ENCODE measurements at places on chromosomes 7 and 10. TPM values are rescaled to one million over a fixed set of nuclear protein-coding genes. Genes with fewer than 3 reads are reported as not detected.
A peak's percentile ranks its signal among the peaks of the same experiment; 100 is the strongest.

DNA sequence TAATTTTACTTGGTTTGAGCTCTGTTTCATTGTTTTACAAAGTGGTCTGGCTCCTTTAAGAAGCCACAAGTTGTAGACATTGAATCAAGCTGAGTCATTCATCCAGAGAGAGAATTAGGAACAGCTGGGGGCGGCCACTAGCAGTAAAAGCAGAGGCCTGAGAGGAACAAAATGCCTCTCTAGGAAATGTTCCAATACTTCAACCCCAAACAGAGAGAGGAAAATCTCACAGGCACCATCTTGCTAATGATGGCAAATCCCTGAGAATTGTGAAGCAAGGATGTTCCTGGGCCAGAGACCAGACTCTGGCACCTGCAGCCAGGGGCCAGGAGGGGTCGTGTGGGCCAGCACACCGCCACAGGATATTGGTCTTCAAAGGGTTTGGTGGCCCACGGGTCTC lies 26.5 kb upstream of the TRIL start:
- peak; percentile 19 for DNase-seq

DNA sequence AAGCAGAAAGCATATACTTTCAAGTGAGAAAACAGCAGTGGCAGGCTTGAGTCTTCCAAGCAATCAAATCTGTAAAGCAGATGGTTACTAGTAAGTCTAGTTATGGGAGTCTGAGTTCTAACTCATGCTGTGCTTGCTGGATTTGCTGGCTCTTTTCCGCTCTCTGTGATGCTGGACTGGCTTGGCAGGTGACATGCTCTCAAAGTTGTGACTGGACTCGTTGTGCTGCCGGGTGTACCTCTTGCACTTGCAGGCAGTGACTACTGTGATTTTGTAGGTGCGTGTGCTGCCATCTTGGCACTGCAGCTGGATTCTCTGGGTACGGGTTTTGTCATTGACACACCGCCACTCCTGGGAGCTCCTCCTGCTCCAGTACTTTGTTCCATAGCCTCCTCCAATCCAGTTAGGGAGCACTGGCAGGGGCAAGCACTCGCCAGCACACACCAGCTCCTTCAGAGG lies 3.1 kb downstream of the SOSTDC1 start:
- DNase-seq = no peak

- no peak for DNase-seq
These were observed 27.3 kb downstream of the PLXDC2 start for GRCh38 chr10:19843487-19843886.

DNA sequence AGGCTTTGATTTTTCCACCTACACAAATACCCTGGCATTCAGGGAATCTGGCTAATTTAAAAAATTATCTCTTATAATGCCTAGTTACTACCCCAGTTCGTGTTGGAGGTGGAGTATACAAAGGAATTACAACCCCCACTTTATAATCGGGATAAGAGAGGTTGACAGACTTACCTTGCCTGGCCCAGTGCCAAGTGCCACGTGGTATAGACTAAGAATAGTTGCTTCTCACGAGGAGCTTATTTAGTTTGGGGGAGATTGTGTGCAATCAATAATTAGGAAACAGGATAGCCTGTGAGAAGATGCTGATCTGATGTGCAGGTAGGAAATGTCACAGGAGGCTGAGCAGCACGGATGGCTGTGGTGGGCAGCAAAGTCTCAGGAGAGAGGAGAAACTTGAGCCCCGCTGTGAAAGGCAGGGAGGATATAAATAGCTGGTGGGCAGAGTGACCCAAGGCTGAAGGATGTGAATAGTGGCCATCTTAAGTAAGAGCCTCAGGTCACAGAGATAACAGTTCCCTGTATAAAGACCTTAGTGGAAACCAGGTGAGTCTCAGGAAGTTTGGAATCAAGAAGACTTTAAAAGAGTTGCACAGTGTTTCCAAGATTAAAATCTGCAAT lies 11.3 kb upstream of the ATXN7L1 start:
- DNase-seq = no peak

DNA sequence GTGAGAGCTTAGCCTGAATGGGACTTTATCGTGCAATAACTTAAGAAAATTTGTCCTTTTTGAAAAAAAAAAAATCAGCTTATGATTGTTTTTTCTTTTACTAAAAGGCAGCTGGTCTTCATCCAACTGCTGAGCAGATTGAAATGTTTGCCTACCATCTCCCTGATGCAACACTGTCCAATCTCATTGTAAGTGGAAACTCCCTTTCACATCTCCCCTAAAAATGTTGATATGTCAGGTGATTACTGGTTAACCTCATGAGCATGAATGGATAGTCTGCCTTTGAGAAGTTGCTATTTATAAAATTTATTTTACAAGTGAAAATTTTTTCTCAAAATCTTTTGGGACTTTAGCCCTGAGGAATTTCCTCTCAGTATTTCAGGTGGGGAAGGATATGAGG lies 17.8 kb upstream of the HKDC1 start:
- DNase-seq = no peak

DNA sequence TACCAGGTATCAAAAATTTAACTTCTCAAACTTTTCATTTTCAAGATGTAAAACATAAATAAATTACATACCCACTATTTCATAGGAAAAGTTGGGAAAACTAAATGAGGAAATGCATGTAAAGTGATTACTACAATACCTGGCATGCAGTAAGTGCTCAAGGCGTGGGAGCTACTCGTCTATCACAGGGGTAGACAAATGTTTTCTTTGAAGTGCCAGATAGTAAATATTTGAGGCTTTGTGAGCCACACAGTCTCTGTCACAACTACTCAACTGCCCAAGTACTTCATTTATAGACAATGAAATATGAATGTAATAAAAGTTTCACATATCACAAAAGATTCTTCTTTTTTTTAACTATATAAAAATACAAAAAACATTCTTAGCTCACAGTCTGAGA lies 96.4 kb upstream of the PCGF5 start:
- no peak for DNase-seq

DNA sequence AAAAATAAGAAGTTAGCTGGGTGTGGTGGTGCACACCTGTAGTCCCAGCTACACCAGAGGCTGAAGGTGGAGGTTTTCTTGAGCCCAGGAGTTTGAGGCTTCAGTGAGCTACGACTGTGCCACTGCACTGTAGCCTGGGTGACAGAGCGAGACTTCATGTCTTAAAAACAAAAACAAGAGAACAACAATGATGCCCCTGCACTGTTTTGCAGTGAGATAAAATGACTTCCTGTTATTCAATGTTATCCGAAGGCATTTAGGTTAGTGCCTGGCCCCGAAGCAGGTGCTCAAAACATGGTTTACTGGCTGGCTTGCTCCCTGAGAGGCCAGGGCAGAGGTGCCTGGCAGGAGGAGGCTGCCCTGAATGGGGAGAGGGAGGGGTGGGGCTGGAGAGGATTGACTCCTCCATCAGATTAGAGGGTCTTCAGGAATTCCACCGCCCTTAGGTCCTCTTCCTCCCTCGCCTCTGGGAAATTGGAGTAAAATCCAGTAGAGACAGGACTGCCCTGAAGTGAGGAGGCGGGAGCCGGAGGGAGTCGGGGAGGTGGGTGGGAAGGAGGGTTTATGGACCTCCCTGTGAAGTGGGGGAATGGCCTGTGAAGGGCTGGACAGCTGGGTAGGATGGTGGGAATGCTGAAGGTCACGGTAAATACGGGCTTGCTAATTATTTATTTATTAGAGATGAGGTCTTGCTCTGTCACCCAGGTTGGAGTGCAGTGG lies 6.8 kb upstream of the CLDN4 start:
- DNase-seq = no peak

DNA sequence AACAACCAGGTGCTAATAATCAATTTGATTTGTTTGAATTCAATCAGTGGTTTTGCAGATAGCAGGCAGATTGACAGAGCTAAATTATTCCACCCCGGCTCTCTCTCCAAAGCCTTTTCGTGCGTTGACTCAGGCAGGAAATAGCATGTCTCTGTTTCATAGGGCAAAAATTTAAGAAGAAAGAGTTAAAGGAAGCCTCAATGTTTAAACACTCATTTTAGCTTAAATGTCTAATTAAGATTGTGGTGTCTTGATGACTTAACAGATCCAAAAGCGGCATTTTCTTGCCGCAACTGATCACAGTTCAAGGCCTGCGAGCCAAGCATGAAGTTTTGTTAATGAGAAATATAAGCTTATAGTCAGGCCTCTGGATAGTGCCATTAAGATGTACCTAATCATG lies 1051.1 kb upstream of the AUTS2 start:
- no peak for DNase-seq

DNA sequence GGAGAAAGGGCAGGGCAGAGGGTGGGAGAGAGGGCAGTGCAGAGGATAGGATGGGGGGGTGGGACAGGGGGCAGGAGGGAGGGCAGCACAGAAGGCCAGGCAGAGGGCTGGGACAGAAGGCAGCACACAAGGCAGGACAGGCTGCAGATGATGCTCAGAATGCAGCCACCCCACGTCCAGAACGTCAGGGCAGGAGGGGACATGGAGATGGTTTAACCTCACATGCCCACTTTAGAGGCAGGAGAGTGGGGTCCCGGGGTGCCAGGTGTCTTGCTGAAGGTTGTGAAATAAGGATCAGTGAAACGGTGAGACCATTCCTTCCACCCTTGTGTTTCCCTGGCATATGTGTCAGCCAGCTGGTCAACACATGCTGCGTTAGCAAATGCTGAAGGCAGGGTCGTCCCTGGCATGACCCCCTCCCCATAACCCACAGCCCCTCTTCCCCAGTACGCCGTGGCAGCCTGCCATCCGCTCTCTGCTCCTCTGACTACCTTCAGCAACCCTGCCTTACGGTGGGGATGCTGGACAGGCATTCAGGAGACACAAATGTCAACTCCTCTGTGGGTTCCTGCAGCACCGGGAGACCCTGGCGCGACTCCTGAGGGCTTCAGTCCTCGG lies 592.1 kb downstream of the DNAJB6 start:
- DNase-seq = no peak

DNA sequence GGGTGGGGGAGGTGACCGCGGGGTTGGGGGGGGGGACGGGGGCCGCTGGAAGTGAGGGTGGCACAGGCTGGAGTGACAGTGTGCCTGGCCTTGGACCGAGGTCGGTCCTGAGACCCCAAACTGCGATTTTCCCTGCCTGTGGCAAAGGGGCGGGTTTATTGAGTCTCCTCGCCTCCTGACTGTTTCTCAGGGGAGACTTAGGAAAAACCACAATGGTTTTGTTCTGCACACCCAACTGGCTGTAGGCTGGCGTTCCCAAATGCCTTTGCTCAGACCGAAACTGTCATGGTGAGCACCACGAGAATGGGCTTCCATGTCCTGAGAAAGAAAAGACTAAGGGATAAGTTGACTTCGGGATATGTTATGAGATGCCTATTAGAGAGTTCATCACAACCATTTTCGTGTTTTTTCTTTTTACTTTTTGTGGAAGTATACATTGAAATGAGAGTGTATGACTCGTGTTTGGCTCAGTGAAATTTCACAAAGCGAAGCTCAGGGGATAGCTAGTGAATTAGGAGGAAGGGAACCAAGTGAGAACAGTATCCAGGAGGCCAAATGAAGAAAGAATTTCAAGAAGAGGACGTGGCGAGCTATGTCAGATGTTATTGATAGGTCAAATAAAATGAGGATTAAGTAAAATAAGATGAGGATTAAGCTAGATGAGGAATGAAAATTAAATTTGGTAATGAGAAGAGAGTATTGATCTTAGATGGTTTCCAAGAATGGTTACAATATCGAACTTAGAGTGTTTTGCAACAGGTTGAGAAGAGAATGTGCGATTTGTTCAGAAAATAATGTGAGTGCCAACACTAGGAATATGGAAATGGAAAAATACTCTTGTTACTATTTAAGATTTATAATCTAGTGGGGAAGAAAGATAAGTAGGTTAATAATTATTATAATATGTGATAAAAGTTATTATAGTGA lies 918 bp downstream of the NET1 start:
- peak; percentile 5 for DNase-seq

DNA sequence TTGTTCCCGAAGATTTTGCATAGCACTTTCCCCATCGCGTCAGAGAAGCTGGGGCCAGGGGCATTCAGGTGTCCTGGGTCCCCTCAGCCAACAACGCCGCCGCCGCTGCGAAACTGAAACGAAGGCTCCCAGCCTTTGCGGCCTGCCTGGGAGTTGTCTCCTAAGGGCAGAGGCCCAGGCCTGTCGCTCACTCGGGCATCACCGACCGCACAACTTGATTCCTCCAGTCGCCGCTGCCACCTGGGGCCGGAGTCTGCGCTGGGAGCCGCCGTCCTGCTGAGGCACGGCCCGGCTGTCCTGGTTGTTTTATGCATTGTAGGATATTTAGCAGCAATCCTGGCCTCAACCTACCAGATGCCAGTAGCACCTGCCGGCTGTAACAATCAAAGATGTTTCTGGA lies 22.0 kb downstream of the ZSCAN25 start:
- no peak for DNase-seq

- no peak for DNase-seq
These were observed 6.8 kb upstream of the ANKRD22 start for GRCh38 chr10:88858491-88858890.

- DNase-seq = no peak
These were observed 120.3 kb downstream of the ANLN start for GRCh38 chr7:36509962-36510361.

DNA sequence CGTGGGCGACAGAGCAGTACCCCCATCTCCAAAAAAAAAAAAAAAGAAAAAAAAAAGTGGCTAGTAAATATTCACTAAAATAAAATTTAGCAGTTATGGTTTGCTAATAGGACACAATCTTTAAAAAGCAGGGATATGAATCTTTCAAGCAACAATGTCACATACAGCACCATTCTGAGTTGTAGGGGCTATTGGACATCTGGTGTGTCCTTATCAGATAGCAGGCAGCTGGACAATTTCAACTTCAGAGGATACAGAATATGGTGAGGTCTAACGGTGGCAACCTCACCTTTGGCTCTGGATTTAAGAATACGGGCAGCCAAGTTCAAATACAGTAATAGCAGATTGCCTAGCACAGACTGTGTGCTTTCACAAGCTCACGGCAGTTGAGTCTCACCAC lies 51.1 kb downstream of the SLC37A3 start:
- no peak for DNase-seq

DNA sequence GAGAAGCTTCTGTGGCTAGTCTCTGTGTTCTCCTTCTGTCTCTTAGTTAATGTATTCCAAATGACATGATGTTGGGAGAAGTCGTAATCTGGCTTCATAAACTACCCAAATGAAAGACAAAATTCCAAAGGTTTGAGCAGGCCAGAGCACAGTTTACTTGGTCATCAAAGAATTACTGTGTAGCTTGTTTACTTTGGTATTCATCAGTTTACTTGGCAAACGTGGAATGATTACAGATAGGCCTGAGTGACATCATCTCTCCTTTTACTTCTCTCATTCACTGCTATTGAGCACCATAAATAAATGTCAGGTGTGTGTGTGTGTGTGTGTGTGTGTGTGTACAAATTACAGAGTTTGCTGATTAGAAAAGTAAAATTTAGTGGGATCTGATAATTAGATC lies 327.3 kb downstream of the PHTF2 start:
- DNase-seq = no peak

Gene CUZD1
- 0.14 TPM for polyA plus RNA-seq

Gene CNPY1
- not detected for polyA plus RNA-seq

Gene ANXA8
- polyA plus RNA-seq = 0.97 TPM

Gene GPR146
- 0.48 TPM for polyA plus RNA-seq

Gene RAB19
- polyA plus RNA-seq = not detected

Gene RBM20
- polyA plus RNA-seq = not detected

Gene OR13A1
- not detected for polyA plus RNA-seq

Gene NME8
- 3.2 TPM for polyA plus RNA-seq

Measured in CD14-positive monocyte (primary cell).